Left ventricle myocardium superior (tissue), 1 donor: ENCODE measurements at places on chromosomes 12 and 14. TPM values are rescaled to one million over a fixed set of nuclear protein-coding genes. Genes with fewer than 3 reads are reported as not detected.

- no peak for DNase-seq
Observed at GRCh38 chr14:105015242-105015641, 5.6 kb downstream of the CDCA4 start.

DNA sequence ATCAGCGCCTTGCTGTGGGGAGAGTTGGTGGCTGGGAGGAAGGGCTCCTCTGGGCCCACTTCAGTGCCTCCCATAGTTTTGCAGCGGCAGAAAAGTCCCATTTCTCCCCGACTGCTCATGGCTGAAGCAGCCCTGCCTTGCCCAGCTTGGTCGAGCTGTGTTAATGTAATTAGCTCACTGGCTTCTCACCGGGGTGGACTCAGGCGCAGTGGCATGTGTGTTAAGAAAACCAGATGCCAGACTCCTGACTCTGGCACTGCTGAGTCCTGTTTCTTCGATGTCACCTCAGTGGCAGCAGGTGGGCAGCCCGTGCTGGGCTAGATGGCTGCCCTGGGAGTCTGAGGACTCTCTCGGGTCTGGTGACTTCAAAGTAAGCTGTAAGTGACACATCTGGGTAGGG is 47.4 kb downstream of the CHST11 start:
- no peak for DNase-seq

- no peak for DNase-seq
Observed at GRCh38 chr14:101507836-101508150, 53.5 kb upstream of the DIO3 start.

DNA sequence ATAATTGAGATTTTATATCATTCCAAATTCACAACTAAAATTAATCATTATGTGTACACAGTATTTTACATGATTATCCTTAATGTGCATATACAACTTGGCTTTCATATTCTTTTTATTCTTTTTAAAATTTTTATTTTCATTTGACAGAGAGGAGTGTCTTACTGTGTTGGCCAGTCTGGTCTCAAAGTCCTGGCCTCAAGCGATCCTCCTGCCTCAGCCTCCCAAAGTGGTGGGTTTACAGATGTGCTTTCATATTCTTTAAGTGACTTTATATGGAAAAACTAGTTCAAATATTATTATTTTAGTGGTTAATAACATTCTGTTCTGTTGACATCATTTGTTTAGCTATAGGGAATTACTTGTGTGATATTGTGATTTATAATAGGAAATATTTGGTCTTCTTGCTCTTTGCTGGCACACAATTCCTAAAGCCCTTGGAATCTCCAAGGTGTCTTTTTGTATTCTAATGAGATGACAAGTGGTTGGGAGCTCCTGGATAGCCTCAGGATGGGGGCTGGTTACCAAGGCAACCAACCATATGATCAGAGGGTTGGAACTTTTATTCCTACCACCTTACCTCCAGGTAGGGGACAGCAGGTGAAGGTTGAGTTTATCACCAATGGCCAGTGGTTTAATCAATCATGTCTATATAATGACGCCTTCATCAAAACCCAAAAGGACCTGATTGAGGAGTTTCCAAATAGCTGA is 16.0 kb upstream of the ZNF410 start:
- DNase-seq, result no peak

- DNase-seq, result no peak
Observed at GRCh38 chr12:50057896-50058670, 687 bp downstream of the ASIC1 start.

The WDR89 gene
- total RNA-seq, result 6.5 TPM

The SUOX gene
- 27.9 TPM for total RNA-seq

- DNase-seq, result no peak
Observed at GRCh38 chr14:30958555-30959407, 66.7 kb upstream of the AP4S1 start.

DNA sequence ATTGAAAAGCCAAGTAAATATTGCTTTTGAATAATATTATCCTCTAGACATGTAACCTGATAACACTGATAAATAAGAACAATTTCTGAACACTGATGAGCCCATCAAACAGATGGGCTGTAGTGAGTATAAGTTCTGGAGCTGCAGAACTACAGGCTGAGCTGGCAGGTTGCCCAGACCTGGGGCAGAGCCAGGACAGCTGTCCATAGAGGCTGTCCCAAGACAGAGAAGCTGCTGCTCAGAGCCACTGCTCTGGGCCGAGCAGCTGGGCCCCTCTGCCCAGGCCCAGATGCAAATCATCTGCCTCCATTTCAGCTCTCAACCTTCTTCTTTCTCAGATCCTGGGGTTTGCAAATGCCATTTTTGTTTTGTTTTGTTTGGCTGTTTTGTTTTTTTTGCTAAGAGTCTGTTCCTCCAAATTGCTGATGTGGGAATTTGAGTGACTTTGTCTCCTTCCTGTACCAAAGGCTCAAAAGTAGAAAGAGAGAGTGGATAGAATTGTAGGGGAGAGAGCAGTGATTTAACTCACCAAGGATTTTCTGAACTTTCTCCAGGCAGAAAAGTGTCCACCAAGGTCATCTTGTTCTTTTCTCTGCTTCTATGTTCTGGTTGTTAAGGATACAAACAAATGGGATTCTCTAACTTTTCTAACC is 4.0 kb upstream of the TESPA1 start:
- peak; percentile 95 for DNase-seq

- no peak for DNase-seq
Observed at GRCh38 chr14:68685419-68686204, 107.3 kb downstream of the ZFP36L1 start.

GRCh38 chr14:21868442-21869046 is 194.9 kb upstream of the OR4E1 start:
- DNase-seq, result no peak

DNA sequence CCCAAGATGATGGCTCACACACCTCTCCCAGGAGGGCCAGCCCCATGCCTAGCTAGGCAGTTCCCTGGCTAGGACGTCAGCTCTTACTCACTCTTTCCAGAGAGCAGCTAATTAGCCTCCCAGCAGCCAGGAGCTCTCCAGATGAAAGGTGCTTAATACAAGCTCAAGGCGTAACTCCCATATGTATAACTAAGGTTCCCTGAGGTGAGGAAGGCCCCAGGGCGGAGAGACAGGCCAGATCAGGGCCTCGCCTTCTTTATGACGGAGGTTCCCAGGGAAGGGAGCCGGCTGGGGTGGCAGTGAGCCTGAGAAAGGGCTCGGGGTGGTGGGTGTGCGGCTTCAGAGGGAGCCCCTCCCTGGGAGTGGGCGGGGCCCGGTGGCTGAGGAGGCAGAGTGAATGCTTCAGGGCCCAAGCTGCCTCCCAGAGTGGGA is 26.4 kb upstream of the ZFP36L1 start:
- peak; percentile 53 for DNase-seq

The BRI3BP gene
- 4.2 TPM for total RNA-seq

The OTOGL gene
- 0.27 TPM for total RNA-seq

GRCh38 chr12:76618031-76618430 is 58.5 kb upstream of the OSBPL8 start:
- no peak for DNase-seq

The TEX52 gene
- total RNA-seq, result not detected

DNA sequence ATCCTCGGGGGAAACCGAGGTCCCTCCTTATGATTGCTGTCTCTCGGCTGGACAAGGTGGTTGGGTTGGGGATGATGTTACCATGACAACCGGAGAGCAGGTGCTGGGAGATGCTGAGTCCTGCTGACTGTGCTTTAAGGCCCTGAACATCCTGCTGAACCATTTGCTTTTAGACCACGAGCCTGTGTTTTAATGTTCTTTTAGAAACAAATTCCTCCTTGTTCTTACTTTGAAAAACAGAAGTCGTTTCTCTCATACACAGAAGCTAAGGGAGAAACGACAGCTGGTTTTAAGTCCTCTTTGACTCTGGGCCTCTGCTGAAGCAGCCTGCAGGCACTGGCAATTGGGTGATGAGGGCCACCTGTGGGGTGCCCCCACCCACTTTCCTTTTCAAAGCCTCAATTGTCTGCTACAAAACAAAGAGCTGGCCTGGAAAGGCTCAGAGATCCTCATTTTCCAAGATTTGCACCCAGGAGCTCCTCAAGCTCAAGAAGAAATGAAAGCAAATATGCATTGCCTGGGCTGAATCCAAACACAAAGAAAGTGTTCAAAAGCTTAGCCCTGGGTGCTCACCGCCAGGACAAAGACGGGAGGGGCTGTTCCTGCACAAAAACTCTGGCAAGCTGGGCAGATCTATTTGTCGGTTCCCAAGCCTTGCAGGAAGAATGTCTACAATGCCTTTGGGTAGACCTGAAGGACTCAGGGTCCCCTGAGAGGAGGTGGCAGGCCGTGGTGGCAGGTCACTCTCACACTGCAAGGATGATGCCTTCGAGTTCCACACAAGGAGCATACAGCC is 90.0 kb upstream of the CLMN start:
- DNase-seq, result no peak

DNA sequence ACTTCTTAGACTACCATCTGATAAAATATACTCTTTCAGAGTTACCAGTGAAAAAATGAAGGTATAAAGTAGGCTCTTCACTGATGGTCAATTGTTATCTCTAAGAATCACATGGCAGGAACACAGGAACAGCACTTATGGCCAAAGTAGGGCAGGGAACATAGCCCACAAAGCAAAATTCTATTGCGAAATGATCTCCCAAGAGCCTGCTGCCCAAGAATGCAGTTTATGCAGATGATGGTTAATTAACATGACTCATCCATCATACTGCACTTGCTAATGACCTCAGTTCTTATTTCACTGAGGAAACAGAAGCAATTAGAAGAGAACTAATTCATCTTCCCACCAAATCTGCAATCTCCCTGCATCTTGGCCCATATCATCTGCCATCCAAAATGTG is 133.8 kb downstream of the SLC2A13 start:
- no peak for DNase-seq
